Activated naive CD8-positive, alpha-beta T cell treated with anti-CD3 and anti-CD28 coated beads, Interleukin-2, amount 50 U/mL, for 16 hours (primary cell): ENCODE measurements at places on chromosomes 7 and 10.

- DNase-seq: no peak
Observed at GRCh38 chr10:127017541-127018297, 112.5 kb downstream of the DOCK1 start.

GRCh38 chr7:21656081-21656480, 113.2 kb downstream of the DNAH11 start:
- DNase-seq: no peak

- DNase-seq: no peak
Observed at GRCh38 chr10:128973221-128973620, 493.8 kb upstream of the MGMT start.

GRCh38 chr7:1236132-1236661, 3.5 kb downstream of the UNCX start:
- no peak for DNase-seq

DNA sequence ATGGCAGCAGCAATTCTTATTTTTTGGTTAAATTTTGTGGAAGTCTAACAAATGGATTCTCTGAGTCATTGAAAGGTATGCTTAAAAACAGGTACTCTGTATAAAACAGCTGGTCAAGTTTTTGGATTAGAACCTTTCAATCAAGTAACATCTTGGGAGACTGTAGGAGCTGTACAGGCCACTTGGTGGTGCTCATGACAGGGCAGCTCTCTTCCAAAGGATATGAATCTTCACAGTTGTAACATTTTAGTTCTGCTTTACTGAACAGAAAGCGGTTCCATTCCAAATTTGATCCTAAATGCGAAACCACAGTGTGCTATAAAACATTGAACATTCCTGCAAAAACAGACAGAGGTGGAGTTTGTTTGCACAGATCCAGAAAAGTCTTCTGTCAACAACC, 44.5 kb upstream of the AGR3 start:
- no peak for DNase-seq

DNA sequence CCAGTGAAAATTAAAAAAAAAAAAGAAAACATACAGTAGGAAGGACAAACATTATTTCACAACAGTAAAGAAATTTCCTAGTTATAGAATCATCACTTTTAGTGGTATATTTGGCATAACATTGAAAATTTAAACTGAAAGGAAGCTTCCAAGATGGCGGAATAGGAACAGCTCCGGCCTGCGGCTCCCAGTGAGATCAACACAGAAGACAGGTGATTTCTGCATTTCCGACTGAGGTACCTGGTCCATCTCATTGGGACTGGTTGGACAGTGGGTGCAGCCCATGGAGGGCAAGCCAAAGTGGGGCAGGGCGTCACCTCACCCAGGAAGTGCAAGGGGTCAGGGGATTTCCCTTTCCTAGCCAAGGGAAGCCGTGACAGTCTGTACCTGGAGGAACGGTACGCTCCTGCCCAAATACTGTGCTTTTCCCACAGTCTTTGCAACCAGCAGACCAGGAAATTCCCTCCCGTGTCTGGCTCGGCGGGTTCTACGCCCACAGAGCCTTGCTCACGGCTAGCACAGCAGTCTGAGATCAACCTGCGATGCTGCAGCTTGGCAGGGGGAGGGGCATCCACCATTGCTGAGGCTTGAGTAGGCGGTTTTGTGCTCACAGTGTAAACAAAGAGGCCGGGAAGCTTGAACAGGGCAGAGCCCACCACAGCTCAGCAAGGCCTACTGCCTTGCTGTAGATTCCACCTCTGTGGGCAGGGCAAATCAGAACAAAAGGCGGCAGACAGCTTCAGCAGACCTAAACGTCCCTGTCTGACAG, 19.4 kb downstream of the PON3 start:
- no peak for DNase-seq

DNA sequence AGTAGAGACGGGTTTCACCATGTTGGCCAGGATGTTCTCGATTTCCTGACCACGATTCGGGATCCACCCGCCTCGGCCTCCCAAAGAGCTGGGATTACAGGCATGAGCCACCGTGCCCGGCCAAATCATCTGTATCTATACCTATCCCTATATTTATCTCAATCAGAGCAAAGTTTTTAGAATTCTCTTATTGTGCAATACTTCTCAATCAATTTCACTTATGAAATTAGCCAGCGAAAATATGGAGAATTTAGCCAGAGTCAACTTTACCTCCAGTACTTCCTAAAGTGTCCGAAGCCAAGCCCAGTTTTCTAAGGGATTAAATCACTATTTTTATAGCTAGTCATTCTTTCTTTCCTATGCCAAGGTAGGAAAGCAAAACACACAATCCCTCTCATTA, 319.1 kb upstream of the PFKP start:
- DNase-seq: no peak

DNA sequence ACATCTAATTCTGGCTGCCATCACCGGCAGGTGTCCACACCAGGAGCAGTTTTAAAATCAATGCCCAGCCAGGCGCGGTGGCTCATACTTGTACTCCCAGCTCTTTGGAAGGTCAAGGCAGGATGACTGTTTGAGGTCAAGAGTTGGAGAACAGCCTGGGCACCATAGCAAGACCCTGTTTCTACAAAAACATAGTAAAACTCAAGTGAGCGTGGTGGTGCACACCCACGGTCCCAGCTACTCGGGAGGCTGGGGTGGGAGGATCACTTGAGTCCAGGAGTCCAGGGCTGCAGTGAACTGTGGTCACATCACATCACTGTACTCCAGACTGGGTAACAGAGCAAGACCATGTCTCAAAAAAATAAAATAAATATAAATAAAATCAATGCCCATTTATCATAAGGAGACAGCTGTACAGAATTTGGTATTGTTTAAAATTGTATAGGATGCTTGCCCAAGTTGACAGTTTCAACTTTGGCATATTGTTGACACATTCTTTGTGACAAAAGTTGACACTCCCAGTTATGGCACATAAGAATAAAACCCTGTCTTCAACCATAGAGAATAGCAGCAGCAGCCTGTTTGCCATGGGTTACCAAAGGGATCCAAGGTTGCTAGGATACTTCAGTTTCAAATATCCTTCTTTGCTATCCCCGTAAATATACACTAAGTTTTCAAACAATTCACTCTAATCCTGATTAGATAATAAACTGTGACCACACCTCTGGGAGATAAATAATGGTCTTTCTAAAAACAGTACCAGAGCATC, 193.0 kb downstream of the FAM107B start:
- no peak for DNase-seq

GRCh38 chr7:128869944-128870285, 7.3 kb downstream of the ATP6V1F start:
- no peak for DNase-seq

DNA sequence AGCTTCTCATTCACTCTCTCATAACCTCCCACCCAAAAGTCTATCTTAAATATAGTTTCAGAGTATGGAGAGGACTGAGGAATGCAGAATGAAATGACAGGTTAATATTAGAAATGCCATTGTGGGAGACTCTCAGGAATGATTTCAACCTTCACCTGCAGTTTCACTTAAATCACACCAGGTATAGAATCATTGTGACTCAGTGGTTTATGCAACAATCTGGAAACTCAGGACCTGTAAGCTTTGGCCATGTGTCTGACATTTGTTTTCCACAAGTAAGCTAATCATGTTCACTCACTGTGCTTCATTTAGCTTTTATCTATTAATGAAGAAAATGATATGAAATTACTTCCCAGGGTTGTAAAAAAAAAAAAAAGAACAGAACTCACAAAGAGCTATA, 8.7 kb upstream of the PTPN12 start:
- no peak for DNase-seq
